ENCODE measurements at places on chromosomes 13 and 19.

DNA sequence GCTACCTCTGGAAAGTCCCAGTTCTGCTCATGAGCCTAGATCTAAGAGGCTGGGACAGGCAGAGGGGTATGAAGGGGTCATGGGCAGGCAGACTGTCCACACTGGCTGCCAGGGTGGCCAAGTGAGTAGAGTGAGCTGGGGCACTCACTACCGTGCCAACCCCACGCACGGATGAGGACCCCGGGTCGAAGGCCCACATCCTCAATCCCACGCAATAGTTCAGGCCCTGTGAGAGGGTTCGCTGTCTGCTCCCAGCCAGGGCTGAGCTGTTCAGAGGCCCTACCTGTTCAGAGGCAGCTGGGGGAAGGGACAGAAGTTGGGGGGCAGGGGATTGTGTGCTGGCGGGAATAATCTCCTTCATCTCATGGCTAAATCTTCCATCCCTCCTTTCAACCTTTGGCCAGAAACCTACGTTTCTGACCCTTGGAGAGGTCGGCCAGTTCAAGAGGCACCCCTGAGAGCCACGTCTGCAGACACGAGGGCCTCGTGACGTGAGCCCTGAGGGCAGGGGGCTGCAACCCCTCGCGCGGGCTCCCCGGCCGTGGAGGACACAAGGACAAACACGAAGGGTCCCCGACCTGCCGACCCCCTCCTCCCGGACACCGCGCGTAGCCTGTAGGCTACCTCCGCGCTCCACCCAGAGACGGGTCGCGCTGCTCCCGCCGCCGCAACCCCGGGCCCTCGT is 1.0 kb upstream of the RPS5 start:
- H3K4me1 ChIP-seq, result peaks cover 19% of the 10 kb centered on the region
- H3K36me3 ChIP-seq, result no peaks in the 10 kb centered on the region
- peak overlapping the region; percentile 69 for H3K4me3 ChIP-seq
- H3K27me3 ChIP-seq, result no peaks in the 10 kb centered on the region

GRCh38 chr19:4123615-4124568 is at the start of gene MAP2K2:
MAP2K2 (minus strand) TSS chr19:4124122; CDS start chr19:4123875, 247 bp downstream.
- DNase-seq, result peak; percentile 92
- H3K36me3 ChIP-seq, result no peaks in the 10 kb centered on the region
- no peaks in the 10 kb centered on the region for H3K27me3 ChIP-seq
- H3K4me3 ChIP-seq, result peak within 1 kb of the TSS; percentile 52
- H3K4me1 ChIP-seq, result no peaks in the 10 kb centered on the region

GRCh38 chr13:51590231-51590970 is 6.1 kb downstream of the WDFY2 start:
- no peaks in the 10 kb centered on the region for H3K27me3 ChIP-seq
- DNase-seq, result no peak
- peak overlapping the region; percentile 8 for H3K4me3 ChIP-seq
- no peaks in the 10 kb centered on the region for H3K36me3 ChIP-seq

GRCh38 chr19:1947651-1948209 is 6.8 kb downstream of the CSNK1G2 start:
- no peak overlapping the region for H3K27ac ChIP-seq
- no peaks in the 10 kb centered on the region for H3K36me3 ChIP-seq
- DNase-seq, result no peak
- peaks cover 4% of the 10 kb centered on the region for H3K4me1 ChIP-seq
- no peak overlapping the region for H3K4me3 ChIP-seq

GRCh38 chr13:101714195-101714594 is 261.7 kb downstream of the ITGBL1 start:
- H3K4me1 ChIP-seq, result no peaks in the 10 kb centered on the region
- H3K36me3 ChIP-seq, result no peaks in the 10 kb centered on the region
- no peaks in the 10 kb centered on the region for H3K27me3 ChIP-seq
- no peak for DNase-seq

DNA sequence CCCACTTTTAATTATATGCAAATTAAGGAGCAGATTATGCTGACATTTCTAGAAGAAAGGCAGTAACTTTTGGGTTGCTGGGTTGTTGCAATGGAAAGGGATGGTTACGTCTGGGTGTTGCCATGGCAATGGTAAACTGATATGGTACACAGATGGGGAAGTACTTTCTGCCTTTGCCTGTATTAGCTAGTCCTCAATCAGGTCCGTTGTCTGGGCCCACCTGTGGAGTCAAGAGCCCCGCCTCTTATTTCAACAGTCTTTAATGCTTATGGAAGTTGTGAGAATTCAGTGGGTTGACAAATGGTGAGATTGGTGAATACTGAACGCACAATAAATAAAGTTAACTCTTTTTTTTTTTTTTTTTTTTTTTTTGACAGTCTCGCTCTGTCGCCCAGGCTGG is 30.6 kb upstream of the DPP9 start:
- no peaks in the 10 kb centered on the region for H3K4me1 ChIP-seq
- no peak overlapping the region for H3K4me3 ChIP-seq
- H3K27me3 ChIP-seq, result no peaks in the 10 kb centered on the region
- no peak for DNase-seq
- H3K27ac ChIP-seq, result no peak overlapping the region

- no peaks in the 10 kb centered on the region for H3K27me3 ChIP-seq
- H3K36me3 ChIP-seq, result no peaks in the 10 kb centered on the region
- no peaks in the 10 kb centered on the region for H3K4me1 ChIP-seq
- no peak overlapping the region for H3K4me3 ChIP-seq
- no peak for DNase-seq
Observed at GRCh38 chr19:32859591-32859990, 10.0 kb downstream of the SLC7A9 start.

- no peaks in the 10 kb centered on the region for H3K27me3 ChIP-seq
- no peak overlapping the region for H3K27ac ChIP-seq
- no peak for DNase-seq
- H3K36me3 ChIP-seq, result no peaks in the 10 kb centered on the region
- no peak overlapping the region for H3K4me3 ChIP-seq
- no peaks in the 10 kb centered on the region for H3K4me1 ChIP-seq
Observed at GRCh38 chr13:90105849-90106496, 1241.5 kb upstream of the MIR17HG start.

GRCh38 chr19:50702871-50703829 is 16.5 kb downstream of the SHANK1 start:
- no peaks in the 10 kb centered on the region for H3K27me3 ChIP-seq
- H3K4me3 ChIP-seq, result no peak overlapping the region
- no peak for DNase-seq
- H3K36me3 ChIP-seq, result no peaks in the 10 kb centered on the region
- no peaks in the 10 kb centered on the region for H3K4me1 ChIP-seq

DNA sequence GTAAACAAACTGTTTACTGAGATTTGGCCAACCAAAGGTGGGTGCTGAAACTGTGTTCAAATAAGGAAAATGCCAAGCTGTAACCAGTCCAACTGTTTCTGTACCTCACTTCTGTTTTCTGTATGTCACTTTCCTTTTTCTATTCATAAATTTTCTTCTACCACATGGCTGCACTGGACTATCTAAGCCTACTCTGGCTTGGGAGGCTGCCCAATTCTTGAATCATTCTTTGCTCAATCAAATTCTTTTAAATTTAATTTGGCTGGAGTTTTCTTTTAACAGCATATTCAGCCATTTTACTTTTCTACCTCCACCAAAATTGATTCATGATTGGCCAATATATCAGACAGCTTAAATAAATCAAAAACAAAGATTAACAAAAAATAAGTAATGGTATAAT is 1575.5 kb upstream of the SPRY2 start:
- H3K36me3 ChIP-seq, result no peaks in the 10 kb centered on the region
- no peaks in the 10 kb centered on the region for H3K27me3 ChIP-seq
- no peak overlapping the region for H3K27ac ChIP-seq
- H3K4me1 ChIP-seq, result no peaks in the 10 kb centered on the region

DNA sequence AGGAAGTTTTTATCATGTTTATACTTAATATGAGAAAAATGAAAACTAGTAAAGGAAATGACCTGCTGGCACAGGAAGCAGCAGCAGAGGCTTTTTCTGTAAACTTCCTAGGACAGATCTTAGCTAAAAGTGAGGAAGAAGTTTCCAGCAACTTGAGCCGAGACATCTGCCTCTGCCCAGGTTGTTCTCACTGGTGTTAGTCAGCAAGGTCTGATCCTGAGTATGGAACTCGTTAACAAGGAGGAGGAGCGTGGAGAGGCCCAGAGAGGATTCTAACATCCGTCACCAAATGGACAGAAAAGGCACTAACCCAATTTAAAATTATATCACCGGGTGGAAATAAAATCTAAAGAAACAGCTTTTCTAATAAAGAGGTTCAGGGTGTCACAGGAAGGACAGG is 43.6 kb downstream of the PHF11 start:
- no peak overlapping the region for H3K4me3 ChIP-seq
- H3K27me3 ChIP-seq, result no peaks in the 10 kb centered on the region
- no peak overlapping the region for H3K27ac ChIP-seq
- H3K4me1 ChIP-seq, result no peaks in the 10 kb centered on the region

DNA sequence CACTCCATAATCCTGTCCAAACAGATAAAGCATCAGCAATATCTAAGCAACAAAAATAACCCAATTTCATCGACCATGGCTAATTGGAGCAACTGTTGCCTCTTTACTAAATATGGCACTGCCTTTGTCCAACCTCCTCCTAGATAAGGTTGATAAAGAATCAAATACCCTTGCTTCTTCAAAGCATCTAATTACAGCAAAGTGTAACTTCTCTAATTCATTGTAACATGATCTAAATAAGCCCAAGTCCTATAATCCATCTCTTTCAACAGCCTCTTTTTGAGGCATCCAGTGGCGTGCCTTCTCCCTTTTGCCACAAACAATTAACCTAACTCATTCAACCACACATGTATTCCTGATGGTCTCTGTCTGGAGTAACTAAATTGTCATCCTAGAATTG is 81.7 kb upstream of the KLHL1 start:
- no peak overlapping the region for H3K27ac ChIP-seq
- H3K27me3 ChIP-seq, result no peaks in the 10 kb centered on the region
- H3K4me3 ChIP-seq, result no peak overlapping the region
- no peak for DNase-seq
- H3K36me3 ChIP-seq, result no peaks in the 10 kb centered on the region
- no peaks in the 10 kb centered on the region for H3K4me1 ChIP-seq

DNA sequence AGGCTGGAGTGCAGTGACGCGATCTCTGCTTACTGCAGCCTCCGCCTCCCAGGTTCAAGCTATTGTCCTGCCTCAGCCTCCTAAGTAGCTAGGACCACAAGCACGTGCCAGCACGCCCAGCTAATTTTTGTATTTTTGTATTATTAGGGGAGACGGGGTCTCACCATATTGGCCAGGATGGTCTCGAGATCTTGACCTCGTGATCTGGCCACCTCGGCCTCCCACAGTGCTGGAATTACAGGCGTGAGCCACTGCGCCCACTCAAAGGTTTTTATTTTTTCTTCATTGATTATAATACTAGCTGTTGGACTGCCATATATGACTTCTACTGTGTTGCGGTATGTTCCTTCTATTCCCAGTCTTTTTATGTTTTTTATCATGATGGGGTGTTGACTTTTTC is 569.7 kb upstream of the SLITRK6 start:
- no peak overlapping the region for H3K4me3 ChIP-seq
- H3K36me3 ChIP-seq, result no peaks in the 10 kb centered on the region
- H3K27ac ChIP-seq, result no peak overlapping the region
- H3K27me3 ChIP-seq, result no peaks in the 10 kb centered on the region

- H3K27ac ChIP-seq, result no peak overlapping the region
- no peak for DNase-seq
- H3K27me3 ChIP-seq, result no peaks in the 10 kb centered on the region
Observed at GRCh38 chr19:29105629-29106292, 107.2 kb downstream of the UQCRFS1 start.

DNA sequence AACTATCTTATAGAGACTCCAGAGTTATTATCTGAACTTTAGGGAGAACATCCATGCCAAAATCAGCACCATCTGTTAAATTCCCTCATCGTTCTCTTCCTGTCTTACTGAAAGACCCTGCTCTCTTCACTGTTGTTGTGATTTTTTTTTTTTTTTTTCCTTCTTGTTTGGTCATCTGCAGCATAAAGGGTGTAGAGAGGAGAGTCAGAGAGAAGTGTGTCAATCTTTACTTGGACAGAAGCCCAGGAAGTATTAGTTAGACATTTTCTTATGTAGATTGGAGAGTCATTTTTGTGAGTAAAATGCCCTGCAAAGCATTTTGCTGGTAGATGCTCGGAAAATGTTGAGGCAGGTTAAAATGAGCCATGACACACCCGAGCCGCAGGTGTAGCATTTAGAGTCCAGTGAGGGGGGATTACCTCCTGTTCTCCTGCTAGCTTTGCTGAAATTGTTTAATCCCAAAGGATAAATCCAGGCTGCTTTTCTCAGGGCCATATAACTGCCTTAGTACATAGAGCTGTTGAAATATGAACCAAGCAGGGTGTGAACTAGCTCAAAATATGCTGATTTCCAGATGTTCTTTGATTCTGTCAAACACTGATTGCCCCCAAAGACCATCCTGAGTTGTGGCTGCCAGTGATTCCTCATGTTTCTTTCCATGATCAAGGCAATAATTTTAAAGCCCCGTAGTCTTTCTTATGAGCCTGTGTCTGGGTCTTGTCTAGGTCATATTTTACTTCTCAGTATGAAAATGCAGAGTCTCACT is 143.5 kb downstream of the DCT start:
- no peak for DNase-seq
- H3K27me3 ChIP-seq, result no peaks in the 10 kb centered on the region
- no peak overlapping the region for H3K4me3 ChIP-seq
- no peaks in the 10 kb centered on the region for H3K4me1 ChIP-seq
- no peaks in the 10 kb centered on the region for H3K36me3 ChIP-seq
- H3K27ac ChIP-seq, result no peak overlapping the region

GRCh38 chr19:44925114-44925891 is 10.9 kb downstream of the APOC1 start:
- no peaks in the 10 kb centered on the region for H3K4me1 ChIP-seq
- H3K36me3 ChIP-seq, result no peaks in the 10 kb centered on the region
- peak; percentile 47 for DNase-seq
- no peak overlapping the region for H3K4me3 ChIP-seq
- no peak overlapping the region for H3K27ac ChIP-seq

GRCh38 chr19:1283207-1283916 is 2.3 kb upstream of the EFNA2 start:
- H3K36me3 ChIP-seq, result no peaks in the 10 kb centered on the region
- no peak overlapping the region for H3K4me3 ChIP-seq
- no peaks in the 10 kb centered on the region for H3K4me1 ChIP-seq
- peaks cover 15% of the 10 kb centered on the region for H3K27me3 ChIP-seq

DNA sequence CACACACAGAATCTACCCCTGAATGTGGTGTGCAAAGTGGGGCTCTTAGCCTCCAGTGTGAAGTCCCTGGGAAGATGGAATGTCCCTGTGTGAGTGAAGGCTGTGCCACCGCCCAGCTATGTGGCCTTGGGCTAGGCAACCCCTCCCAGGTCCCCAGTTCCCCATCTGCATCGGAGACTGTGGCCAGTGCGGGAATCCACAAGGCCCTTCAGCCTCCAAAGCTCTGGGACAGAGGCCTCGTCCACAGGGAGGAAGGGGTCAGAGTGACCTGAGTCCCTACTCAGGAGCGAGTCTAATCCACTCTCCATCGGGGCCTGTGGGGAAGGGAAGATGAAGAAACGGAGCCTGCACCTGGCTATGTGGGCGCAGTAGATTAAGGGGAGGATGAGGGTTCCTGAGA is 19.3 kb upstream of the KIR3DL3 start:
- H3K27ac ChIP-seq, result no peak overlapping the region
- no peaks in the 10 kb centered on the region for H3K27me3 ChIP-seq
- H3K4me1 ChIP-seq, result no peaks in the 10 kb centered on the region
- DNase-seq, result no peak

Data from pancreas (tissue), 10 donors.